ENCODE measurements at places on chromosomes 5 and 9.

- no peak for DNase-seq
Observed at GRCh38 chr9:130905125-130905901, 8.7 kb upstream of the QRFP start.

GRCh38 chr9:121974421-121974820 is 118.7 kb downstream of the TTLL11 start:
- no peak for DNase-seq

DNA sequence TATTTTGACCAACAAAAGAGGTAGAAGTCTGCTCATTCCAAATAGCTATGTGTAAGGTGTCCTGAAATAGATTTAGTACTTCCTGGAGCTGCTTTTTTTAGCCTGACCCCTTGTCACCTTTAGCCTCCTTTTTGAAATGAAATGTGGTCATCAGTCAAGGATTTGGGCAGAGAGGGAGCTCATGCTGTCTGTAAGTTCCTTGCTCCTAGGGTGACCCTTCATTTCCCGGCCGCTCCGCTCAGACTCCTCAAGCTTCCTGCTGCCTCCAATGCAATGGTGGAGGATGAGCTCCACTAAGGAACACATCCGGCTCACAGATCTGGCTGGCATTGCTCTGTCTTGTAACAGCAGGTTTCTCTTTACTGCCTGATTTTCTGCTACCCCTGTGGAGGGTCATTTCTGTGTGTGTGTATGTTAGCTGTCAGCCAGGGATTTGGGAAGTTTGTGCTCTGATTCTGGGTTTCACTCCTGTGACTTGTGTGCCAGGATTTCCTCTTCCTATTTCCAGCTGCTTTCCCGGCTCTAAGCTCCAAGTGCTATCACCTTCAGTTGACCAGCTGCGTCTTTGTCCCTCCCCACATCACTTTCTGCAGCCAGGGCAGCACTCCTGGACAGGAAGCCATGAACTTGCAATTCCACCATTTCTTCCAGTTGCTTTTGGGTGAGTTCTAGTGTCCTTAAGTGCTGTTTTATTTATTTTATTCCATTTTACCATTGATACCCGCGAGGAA is 265.9 kb downstream of the ICE1 start:
- DNase-seq: no peak

- DNase-seq: no peak
Observed at GRCh38 chr9:8628791-8629190, 829.2 kb upstream of the DMAC1 start.

DNA sequence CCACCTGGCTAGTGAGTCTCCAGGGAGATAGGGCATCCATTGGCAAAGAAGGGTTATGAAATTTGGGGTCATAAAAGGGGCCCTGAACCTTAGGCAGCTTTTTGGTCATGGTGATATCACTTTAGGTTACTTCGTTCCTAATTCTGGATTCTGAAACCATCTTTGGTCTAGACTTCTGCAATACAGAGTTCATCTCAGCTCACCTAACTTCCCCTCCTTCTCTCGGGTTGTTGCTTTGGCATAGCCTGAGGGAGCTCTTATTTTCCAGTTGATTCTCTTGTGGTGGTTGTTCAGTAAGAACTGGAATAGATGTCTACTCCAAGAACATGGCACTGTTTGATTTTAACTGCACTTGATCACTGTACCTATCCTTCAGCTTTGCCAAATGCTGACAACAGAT is 148.9 kb upstream of the RUSC2 start:
- DNase-seq: no peak

DNA sequence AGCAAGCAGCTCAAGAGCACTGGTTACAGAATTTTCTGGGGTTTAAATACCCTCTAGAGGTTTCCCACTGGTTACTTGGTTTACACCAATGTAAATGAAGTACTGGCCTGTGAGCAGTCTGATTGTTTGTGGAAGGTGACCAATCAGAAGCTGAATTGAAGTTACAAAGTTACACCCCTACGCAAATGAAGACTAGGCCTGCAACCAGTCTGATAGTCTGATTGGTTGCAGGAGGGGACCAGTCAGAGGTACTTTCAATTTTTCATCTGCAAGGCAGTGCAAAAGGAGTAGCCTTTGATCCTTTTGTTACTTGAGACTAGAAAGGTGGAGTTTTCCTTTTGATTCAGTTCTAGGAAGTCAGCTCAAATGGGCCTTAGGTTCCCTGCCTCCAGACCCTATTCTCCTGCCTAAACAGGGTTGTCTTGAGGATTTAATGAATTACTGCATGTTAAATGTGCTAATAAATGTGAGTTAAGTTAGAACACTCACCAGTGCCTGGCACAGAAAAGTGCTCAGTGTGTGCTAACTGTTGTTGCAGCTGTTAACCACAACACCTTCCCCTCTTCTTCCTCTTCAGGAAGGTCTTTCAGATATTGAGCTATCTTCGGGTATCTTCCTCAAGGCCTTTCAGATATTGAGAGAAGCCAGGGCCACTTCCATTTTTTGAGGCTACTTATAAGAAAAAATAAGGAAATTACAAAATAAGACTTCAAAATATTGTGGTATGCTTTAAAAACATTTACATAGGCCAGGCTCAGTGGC is 32.1 kb upstream of the CLINT1 start:
- no peak for DNase-seq

DNA sequence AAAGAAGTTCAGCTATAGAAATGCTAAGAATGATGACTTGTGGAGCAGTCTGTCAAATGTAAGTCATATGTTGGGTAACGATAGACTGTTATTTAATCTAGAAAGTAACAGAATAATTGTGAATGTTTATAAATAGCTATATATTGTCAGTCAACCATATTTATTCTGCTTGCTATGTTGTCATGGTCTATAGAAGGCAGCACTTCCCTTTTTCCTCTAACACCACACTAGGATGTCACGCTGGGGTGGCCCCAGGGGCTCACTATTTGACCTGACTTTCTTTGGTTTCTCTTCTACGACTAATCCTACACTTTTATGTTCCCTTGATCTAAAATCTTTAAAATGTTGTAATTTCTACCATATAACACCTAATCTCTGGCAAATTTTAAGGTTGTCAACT is 20.5 kb downstream of the ERAP2 start:
- DNase-seq: no peak

DNA sequence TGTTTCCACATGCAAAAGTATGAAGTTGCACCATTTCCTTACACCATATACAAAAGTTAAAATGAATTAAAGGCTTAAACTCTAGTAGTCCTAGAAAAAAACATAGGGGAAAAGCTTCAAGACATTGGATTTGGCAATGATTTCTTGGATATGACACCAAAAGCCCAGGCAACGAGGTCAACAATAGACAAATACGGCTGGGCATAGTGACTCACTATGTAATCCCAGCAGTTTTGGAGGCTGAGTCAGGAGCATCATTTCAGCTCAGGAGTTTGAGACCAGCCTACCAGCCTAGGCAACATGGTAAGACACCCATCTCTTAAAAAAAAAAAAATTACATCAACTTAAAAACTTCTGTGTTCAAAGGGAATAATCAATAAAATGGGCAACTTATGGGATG is 30.9 kb upstream of the SREK1 start:
- peak; percentile 65 for DNase-seq

GRCh38 chr9:17613758-17614157 is 34.9 kb downstream of the SH3GL2 start:
- peak; percentile 44 for DNase-seq

GRCh38 chr9:26735160-26735559 is 157.4 kb downstream of the CAAP1 start:
- DNase-seq: no peak

DNA sequence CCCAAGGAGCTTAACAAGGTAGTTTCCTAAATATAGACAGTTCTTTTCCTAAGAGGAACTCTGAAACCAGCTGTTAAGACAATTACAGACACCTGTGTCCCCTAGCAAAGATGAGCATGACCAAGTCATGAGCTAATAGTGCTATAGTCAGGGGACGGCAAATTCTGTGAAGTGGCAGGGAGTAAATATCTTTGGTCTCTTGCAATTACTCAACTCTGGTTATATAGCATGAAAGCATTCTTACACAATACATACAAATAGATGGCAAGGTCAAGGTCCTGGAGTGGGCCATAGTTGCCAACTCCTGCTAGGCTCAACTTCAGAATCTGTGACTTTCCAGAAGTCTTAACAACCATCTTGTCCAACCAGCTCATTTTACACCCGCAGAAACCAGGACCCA is 103.7 kb downstream of the RFK start:
- DNase-seq: no peak

DNA sequence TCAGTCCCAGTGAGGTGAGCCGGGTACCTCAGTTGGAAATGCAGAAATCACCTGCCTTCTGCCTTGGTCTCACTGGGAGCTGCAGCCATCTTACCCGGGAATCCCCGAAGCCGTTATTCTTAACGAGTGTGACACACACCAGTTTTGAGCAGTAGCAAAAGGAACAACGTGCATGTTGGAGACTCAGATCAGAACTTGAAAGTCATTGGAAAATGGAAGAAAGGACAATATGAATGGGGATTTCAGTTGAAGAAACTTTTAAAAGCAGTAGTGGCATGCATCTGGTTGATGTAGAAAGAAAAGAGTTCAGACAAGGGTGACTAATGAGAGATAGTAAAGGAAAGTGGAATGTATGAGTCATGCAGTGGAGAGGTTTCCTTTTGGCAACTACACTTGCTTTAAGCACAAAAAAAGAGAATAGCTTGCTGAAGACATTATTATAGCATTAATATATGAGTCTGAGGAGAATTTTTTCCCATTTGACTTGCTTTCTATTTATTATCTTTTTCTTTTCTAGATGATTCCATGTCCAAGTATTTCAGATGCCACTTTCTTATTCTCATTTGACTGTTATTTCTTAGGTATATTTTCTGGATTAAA is 44.4 kb upstream of the ANKDD1B start:
- peak; percentile 97 for DNase-seq

GRCh38 chr5:179270581-179271427 is 74.5 kb downstream of the ADAMTS2 start:
- peak; percentile 30 for DNase-seq

DNA sequence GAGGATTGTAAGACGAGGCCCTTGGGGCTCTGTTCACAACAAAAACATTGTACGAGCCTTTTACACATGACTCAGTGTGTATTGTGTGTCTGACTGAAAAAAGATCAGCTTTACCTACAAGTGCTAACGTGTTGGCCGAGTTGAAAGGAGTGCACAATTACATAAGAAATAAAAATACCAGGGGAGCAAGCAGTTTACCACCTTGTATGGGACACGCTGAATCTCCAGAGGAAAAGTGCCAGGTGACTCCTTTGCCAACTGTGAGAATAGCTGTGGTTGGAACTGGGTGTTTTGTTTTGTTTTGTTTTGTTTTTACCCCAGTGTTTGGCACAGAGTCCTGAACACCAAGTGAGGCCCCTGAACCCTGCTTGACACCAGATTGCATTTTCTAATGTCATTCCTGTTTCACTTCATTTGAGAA is 32.8 kb upstream of the ZSWIM6 start:
- no peak for DNase-seq

DNA sequence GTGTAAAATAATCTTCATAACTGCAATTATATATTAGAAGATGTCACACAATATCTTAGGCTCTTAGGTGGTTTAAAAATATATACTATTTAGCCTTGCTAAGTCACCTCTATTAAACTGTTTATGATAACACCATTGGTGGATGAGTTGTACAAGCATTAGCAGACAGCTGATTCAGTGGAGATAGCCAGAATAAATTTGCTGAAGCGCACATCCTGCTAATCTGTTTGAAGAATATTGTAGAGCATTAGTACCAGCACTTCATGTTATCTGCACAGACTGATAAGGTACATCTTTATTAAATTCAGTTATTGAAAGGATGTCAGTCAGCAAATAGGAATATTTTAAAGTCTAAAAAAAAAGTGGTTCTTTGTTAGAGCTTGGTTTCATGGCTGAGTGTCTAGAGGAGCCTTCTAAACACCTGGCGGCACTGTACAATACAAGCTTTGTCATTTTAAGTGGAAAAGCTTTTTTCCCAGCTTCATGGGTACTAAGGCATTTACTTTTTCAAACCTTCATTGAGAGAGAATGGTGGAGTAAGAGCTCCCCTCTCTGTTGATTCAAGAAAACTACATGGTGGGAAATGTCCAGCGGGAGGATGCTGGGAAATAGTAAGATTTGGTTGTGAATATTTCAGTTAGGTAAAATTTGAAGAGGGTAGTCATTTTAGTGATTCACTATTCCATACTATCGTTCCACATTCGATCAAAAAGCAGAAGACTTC is 275.1 kb downstream of the SLF1 start:
- peak; percentile 35 for DNase-seq

GRCh38 chr9:3018071-3018470 is 174.2 kb upstream of the PUM3 start:
- no peak for DNase-seq

DNA sequence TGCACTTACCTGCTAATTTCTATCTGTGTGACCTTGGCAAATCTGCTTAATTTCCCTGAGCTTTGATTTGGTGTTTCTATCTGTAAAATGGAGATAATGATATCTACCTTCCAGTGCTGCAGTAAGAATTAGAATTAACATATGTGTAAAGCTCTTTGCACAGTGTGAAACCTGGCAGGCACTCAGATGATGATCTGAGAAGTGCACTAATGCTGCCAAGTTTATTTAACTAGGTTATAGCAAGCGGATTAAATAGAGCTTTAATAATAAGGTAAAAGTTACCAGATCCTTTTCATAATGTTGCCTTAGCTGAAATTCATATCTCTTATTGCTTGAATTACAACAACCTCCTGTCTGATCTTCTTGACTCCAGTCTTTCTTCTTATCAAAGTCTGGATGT is 315.3 kb upstream of the CD180 start:
- no peak for DNase-seq

- peak; percentile 61 for DNase-seq
Observed at GRCh38 chr5:34022121-34022705, 14.4 kb upstream of the AMACR start.

DNA sequence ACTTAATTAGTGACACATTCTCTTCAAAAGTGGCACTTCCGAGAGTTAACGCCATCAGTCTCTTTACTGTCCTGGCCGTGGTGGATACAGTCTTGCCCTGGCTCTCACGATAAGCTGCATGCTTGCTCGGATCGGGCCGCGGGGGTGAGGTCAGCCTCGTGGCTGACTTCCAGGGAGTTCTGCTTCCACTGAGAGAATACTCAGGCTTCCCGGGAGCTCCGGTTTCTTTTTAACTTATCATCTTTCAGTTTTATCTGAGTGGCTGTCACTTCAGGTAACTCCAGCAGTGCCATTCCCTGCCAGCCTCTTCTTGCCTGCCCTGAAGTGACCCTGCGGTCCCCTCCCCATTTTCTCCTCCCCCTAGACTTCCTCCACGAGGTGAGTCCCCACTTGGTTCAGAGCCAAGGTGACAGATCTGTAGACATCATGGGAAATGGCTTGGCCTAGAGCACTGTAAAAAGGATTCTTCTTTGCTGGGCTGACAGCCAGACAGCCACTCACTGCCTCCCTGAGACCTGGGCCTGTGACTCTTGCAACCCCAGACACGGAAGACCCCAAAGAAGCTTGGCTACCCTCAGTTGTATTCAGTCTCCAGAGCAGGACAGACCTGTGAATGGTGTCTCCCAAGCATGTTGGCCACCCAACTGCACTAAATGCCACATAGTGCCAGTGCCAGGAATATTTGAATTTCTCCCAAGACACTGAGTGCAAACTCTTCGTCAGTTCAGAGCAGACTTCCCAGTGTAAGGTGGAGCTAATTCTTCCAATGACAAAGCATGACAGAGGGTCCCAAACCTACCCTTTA is 95.1 kb downstream of the DAPK1 start:
- peak; percentile 79 for DNase-seq

Data from iris pigment epithelial cell (primary cell).